ENCODE measurements at places on chromosomes 5 and 9.
A peak's percentile ranks its signal among the peaks of the same experiment; 100 is the strongest.

GRCh38 chr9:77901771-77902170 lies 129.8 kb downstream of the GNAQ start:
- DNase-seq: no peak

- no peak for DNase-seq
Observed at GRCh38 chr5:43270645-43271044, 42.6 kb downstream of the HMGCS1 start.

DNA sequence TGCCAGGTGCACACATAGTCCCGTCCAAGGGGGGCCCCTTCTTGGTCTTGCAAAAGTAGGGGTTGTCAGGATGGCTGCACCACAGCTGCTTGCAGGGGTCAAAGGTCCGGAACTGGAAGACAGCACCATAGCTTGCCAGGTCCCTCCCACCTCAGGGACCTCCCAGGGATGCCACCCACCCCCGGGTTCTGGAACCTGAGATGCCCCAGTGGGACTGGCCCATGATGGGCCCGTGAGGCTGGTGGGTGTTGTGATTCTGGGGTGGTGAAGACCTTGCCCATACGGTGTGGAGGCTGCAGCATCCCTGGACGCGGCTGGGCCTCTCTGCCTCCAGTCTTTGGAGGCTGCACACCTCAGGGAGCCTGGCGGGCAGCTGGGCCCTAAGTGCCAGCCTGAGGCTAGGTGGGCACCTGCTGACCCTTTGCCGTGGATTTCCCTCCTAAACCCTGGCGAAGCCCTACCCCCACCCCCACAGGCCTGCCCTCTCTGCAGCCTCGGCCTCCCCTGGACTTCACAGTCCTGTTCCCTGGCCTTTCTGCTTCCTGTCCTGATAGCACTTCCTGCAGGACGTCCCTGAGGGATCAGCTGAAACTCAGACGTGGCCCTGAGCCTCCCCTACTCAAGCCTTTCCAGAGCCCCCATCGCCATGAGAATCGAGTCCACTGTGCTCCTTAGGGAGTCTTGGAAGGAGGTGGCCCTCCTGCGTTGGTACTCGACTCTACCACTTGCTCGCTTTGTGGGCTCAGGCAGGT lies 92.1 kb downstream of the ZNF354C start:
- DNase-seq: no peak

GRCh38 chr5:76402251-76402885 lies 717 bp upstream of the IQGAP2 start:
- no peak for DNase-seq

GRCh38 chr5:103450333-103451061 lies 112.1 kb downstream of the NUDT12 start:
- no peak for DNase-seq

- DNase-seq: no peak
Observed at GRCh38 chr5:53984971-53985370, 325.4 kb downstream of the ARL15 start.

GRCh38 chr9:77661566-77662085 lies 13.5 kb upstream of the GNA14 start:
- DNase-seq: no peak

- DNase-seq: peak; percentile 97
Observed at GRCh38 chr9:112041536-112042243, 133.4 kb downstream of the SUSD1 start.

DNA sequence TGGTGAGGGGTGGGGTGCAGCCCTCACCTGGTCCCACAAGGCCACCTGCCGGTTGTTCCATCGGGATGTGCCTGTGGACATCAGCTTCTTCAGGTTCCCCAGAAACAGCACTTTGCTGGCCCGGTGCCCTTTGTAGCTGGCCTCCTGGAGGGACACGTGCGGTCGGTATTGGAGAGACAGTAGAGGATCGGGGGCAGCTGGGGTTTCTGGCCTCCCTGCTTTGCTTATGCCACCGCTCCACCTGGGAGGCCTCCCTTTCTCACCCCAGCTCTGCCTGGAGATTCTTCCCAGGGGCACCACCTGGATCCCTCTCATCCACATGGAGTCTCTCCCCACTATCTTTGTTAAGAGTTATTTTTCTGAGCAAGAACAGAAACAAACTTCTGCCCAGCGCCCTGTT lies 13.1 kb upstream of the TRIM14 start:
- no peak for DNase-seq

- no peak for DNase-seq
Observed at GRCh38 chr5:167479779-167480178, 811.7 kb upstream of the WWC1 start.

GRCh38 chr9:21070171-21070571 lies 7.6 kb downstream of the IFNB1 start:
- peak; percentile 72 for DNase-seq
